Cardiac muscle cell (in vitro differentiated cells and primary cell): ENCODE measurements at places on chromosomes 1 and 21.

GRCh38 chr1:226806988-226807387 lies 63.4 kb upstream of the PSEN2 start:
- DNase-seq: no peak
- H3K4me1 ChIP-seq: no peaks in the 10 kb centered on the region

DNA sequence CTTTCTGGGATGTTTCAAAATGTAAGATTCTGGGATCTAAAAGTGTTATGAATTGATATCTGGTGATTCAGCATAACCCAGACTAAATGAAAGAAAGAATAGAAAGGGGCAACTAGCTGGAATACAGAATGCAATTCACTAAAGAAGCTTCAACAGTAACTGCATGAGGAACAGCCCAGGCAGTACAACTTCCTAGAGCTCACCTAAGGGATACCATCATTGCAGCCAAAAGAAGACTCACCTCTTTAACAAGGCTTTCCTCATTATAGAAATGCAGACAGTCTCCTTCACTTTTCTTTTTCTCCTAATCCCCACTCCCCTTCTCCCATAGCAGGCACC lies 6.3 kb downstream of the RGS5 start:
- no peaks in the 10 kb centered on the region for H3K27me3 ChIP-seq
- peak overlapping the region; percentile 75 for H3K27ac ChIP-seq
- DNase-seq: no peak
- no peak overlapping the region for H3K4me3 ChIP-seq
- H3K4me1 ChIP-seq: peaks cover 53% of the 10 kb centered on the region

GRCh38 chr1:155073377-155074242 lies 5.0 kb upstream of the EFNA3 start:
- no peak for DNase-seq
- H3K27me3 ChIP-seq: peaks cover 3% of the 10 kb centered on the region
- no peak overlapping the region for H3K27ac ChIP-seq
- no peaks in the 10 kb centered on the region for H3K36me3 ChIP-seq
- H3K4me1 ChIP-seq: peaks cover 23% of the 10 kb centered on the region

DNA sequence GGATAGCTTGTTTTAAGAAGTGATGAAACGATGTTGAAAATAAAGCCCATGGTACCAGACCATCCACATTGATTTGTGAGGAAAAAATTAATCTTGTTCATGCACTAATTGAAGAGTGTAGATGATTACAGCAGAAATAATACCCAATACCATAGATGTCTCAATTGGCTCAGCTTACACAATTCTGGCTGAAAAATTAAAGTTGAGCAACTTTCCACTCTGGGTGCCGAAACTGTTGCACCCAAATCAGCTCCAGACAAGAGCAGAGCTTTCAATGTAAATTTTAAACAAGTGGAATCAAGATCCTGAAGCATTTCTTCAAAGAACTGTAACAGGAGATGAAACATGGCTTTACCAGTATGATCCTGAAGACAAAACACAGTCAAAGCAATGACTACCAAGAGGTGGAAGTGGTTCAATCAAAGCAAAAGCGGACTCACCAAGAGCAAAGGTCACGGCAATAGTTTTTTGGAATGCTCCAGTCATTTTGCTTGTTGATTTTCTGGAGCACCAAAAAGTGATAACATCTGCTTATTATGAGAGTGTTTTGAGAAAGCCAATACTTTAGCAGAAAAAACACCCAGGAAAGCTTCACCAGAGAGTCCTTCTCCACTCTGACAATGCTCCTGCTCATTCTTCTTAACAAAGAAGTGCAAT lies 16.1 kb upstream of the KCNA3 start:
- H3K36me3 ChIP-seq: no peaks in the 10 kb centered on the region
- H3K27me3 ChIP-seq: peaks cover 8% of the 10 kb centered on the region
- DNase-seq: no peak
- peaks cover 8% of the 10 kb centered on the region for H3K4me1 ChIP-seq
- no peak overlapping the region for H3K27ac ChIP-seq
